HFFc6 (cell line): ENCODE measurements at places on chromosomes 7 and 10.

- DNase-seq: no peak
Measured at GRCh38 chr7:81226234-81226633, 307.4 kb upstream of the SEMA3C start.

GRCh38 chr10:12208460-12208859, 12.5 kb downstream of the CDC123 start:
- no peak for DNase-seq

- no peak for DNase-seq
Measured at GRCh38 chr7:2754086-2754485, 66.1 kb downstream of the AMZ1 start.

GRCh38 chr10:51005551-51005950, 68.7 kb upstream of the PRKG1 start:
- no peak for DNase-seq

GRCh38 chr10:132855889-132856288, 69.9 kb upstream of the NKX6-2 start:
- no peak for DNase-seq

DNA sequence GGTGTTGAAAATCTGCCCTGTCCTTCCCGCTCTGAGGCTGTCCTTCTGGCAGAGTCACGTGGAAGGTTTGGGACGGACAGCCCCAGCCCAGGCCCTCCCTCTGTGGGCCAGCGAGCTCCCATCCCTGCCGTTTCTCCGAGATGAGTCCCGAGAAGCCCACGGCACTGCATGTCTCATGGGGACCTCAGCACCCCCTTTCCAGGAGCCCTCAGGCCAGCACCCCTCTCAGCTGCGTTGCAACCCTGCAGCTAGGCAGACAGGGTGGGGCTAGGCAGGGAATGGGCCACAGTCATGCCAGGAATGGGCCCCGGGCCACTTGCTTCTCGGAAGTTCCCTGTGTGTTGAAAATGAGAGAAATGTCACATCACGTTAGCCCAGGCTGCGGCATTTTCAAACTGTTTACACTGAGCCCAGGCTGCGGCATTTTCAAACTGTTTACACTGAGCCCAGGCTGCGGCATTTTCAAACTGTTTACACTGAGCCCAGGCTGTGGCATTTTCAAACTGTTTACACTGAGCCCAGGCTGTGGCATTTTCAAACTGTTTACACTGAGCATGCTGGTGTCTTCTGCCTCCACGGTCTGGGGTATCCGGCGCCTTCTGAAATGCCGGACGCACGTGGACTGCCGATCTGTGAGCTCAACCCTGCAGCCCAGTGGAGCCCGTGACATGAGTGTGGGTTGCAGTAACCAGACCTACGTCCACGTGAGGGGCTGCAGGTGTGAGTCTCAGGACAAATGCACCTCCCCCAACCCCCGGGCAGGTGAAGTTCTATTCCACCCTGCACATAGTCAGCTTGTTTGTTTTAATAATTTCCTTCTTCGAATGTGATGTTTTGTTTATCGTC, 42.6 kb downstream of the FAM20C start:
- DNase-seq: peak; percentile 65

- DNase-seq: no peak
Measured at GRCh38 chr7:91940171-91940570, 491 bp upstream of the AKAP9 start.

DNA sequence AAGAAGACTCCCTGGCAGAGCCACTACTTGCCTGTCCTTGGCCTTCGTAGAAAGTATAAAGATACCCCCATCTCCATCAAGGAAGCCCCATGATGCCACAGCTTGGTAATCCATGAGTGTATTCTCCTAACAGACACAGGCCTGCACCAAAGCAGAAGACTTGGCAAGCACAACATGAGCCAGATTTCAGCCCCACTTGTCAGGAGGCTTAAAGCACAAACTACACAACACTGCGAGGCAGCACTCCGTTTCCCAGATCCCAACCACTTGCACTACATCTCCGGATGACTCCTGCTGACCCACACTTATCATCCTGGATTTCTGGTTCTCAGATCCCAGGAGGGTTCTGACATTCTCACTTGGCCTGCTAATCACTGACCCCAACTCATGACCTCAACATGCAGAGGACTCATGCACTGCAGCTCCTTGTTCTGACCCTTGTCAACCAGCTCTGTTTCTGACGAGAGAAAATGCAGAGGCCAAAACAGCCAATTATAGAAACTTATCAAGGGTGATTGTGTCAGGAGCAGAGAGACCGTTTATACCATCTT, 100.8 kb downstream of the RELN start:
- DNase-seq: no peak

DNA sequence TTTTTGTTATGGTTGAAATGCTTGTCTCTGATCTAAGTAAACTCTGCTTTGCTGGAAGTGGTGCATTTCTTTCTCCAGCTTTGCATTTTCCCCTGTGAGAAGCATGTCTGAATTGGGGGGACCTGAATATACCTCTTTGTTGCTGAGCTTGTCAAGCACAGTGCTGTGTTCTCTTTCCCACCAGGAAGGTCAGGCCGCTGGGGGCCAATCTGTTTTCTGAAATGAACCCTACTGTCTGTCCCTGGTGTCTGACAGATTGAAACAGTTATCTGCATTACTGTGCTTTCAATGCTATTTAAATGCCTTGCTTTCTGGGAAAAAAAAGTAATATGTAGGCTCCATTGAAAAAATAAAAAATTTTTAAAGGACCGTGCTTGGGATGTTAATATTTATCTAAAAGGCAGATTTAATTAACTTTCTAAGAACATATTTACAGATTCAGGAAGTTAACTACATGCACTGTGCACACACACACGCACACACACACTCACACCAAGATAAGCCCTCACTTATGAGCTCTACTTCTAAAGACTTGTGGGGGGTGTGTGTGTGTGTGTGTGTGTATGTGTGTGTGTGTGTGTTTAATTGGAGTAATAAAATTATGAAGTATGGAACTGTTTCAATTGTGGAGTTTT, 127.0 kb upstream of the FZD1 start:
- no peak for DNase-seq

GRCh38 chr7:38211940-38212339, 33.9 kb downstream of the STARD3NL start:
- DNase-seq: no peak

- no peak for DNase-seq
Measured at GRCh38 chr7:90229682-90230081, 15.3 kb upstream of the CFAP69 start.

DNA sequence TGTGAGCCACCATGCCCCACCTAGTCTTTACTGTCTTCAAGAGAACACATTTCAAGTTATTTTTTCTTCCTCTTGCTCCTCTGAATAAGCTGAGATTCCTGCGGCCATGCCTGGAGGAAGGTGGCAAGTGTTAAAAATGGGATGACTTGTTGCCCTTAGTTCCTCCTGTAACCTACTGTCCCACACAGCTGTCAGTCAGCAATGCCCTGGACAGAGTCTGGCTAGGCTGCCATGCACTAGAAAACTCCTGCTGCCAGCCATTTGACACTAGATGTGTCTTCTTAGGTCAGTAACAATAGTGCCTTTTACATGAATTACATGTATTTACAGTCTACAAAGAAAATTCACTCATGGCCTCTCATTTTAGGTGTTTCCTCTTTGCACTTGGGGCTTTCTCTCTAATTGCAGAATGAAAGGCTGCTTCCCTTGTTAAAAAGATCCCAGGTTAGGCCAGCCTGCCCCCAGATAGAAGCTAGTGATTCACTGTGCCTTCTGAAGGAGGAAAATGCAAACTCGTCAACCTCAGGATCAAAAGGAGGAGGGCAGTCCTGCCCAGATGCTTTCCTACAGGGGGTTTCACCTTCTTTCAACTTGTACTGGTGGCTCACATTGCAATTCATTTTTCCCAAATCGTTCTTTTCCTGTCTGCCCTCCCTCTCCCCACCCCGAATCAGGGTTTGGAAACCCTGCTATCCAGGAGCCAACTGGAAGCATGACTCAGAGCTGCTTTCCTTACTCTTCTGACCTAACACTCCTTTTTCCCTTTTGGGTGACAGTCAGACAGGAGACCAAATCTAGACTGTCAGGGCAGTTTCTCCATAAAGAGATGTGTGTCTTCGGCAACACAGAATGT, 136.6 kb downstream of the SPAG6 start:
- no peak for DNase-seq

DNA sequence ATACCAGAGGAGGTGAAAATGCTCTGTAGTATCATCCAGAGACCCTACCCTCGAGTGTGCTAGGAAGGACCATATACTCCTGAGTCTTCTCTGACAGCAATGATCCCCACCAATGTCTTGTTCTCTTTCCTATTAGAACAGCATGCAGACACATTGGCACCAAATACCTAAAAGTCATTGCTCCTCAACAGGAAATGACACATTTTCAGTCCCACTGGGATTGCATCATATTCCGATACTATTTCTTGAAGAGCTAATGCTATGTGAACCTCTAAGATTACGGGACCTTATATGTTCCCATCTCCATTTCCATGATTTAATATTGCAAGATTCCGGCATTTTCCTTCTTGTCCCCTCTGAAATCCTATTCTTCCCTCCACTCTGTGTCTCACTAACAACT, 177.4 kb downstream of the NRP1 start:
- DNase-seq: peak; percentile 33
